ENCODE measurements at places on chromosomes 5 and 9. TPM values are rescaled to one million over a fixed set of nuclear protein-coding genes. Genes with fewer than 3 reads are reported as not detected.
A peak's percentile ranks its signal among the peaks of the same experiment; 100 is the strongest.

DNA sequence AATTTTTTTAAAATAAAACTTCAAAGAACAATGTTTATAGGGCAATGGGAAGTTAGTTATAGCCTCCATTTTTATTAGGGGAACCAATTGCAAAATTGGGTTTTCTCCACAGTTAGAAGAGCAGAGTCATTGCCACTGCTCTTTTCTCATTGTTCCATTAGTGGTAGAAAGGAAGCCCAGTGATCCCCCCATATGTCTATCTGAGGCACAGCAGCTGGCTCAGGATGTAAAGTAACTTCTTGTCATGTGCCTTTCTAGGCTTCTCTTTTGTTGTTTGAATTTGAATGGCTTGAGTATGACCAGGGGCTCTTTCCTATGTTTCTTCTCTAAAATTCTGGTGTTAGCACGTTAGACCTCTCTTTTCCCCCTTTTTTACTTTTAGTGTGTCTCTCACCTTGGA, 61.2 kb downstream of the UBAP1 start:
- DNase-seq = no peak

Gene TMOD1
- 2.4 TPM for total RNA-seq

GRCh38 chr9:112288029-112288428, 45.4 kb downstream of the PTBP3 start:
- no peak for DNase-seq

- DNase-seq = no peak
Measured at GRCh38 chr9:99577351-99577750, 244.3 kb upstream of the NR4A3 start.

DNA sequence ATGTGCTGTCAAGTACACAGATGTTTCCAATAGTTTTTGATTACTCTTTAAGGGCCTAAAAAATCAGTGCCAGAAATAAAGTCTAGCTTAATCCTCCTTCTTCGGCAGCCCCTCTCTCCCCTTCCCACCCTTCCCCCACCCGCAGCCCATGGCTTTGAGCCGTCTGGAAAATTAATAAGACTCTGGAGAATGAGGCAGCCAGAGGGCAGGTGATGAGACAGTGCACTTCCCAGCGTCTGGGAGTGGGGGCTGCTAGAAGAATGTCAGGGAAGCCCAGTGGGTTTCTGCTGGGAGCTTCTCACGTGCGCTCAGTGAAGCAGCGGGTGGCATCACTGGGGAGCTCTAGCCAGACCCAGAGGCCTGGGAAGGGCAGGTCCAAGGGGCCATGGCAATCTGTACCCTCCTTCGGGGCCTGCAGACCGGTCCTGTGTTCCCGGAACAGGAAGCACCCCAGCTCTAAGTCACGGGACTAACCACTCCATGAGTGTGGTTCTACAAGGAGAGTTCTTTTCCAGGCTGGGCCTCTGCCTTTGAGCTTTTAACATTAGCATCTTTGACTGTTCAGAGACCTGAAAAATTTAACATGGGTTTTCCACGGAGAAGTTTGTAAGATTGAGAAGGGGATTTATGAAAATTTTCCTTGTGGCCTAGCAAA, 164.8 kb upstream of the OTULINL start:
- no peak for DNase-seq

GRCh38 chr9:7790022-7790818, 9.4 kb downstream of the DMAC1 start:
- DNase-seq = no peak

DNA sequence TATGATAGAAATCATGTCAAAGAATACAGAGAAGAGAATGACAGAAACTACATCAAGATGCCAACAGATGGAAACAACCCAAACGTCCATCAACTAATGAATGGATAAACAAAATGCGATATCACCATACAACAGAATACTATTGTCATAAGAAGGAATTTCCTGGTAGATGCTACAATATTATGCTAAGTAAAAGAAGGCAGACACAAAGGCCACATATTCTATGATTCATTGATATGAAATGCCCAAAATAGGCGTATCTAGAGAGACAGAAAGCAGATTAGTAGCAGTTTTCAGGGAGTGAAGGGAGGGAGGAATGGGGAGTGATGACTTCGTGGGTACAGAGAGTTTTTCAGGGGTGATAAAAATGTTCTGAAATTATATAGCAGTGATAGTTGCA, 58.3 kb upstream of the AKNA start:
- DNase-seq = peak; percentile 68

GRCh38 chr9:2741441-2742158, 24.3 kb downstream of the KCNV2 start:
- DNase-seq = no peak

Gene GPR107
- total RNA-seq = 33.7 TPM

GRCh38 chr5:56426693-56427092, 193.6 kb upstream of the ANKRD55 start:
- no peak for DNase-seq

GRCh38 chr9:37001459-37001858, 32.6 kb downstream of the PAX5 start:
- DNase-seq = no peak

- DNase-seq = peak; percentile 56
Measured at GRCh38 chr9:110640736-110641135, 27.9 kb upstream of the MUSK start.

DNA sequence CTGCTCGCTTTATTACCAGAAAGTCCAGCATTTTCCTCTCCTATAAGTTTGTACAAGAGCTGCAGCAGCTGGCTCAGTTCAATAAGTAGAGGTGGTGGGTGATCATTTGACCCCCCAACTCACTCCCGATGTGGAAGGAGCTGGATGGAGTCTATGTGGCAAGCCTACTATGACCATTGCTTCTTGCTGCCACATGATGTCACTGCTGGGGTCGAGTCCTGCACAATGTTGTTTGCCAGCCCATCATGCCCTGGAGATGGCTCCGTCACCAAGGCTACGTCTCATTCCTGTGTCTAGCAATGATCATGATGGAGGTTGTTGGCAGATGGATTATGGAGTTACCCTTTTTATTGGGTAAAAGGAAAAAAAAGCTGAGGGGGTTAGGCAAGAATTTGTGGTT, 266.3 kb downstream of the PSAT1 start:
- DNase-seq = no peak

DNA sequence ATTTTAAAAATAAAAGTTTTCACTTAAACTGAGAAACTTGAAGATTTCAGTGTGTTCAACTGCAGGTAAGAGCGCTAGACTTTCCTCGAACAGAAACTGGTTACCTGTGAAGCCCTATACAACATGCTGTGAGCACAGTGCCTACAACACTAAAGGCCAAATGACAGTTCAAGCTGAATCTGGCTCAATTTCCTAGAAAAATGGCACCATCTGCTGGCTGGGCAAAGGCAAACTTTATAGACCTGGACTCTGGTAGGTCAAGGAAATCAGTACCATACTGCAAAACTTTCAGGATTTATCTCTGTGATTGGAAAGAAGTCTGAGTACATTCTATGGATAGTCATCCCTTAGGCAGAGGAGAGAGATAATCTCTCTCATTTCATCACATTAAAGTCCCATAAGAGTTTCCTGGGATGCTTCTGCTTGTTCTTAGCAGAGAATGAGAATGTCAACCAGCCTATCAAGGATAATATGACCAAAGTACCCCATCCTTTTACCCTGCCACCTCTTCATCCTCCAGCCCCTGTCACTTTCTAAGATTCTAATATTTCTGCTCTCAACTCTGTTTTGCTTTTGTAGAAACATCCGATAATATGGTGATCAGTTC, 31.8 kb upstream of the FOXB2 start:
- peak; percentile 55 for DNase-seq

- no peak for DNase-seq
Measured at GRCh38 chr5:37045703-37046102, 169.1 kb downstream of the NIPBL start.

GRCh38 chr9:94144394-94144793, 60.1 kb downstream of the PTPDC1 start:
- no peak for DNase-seq

DNA sequence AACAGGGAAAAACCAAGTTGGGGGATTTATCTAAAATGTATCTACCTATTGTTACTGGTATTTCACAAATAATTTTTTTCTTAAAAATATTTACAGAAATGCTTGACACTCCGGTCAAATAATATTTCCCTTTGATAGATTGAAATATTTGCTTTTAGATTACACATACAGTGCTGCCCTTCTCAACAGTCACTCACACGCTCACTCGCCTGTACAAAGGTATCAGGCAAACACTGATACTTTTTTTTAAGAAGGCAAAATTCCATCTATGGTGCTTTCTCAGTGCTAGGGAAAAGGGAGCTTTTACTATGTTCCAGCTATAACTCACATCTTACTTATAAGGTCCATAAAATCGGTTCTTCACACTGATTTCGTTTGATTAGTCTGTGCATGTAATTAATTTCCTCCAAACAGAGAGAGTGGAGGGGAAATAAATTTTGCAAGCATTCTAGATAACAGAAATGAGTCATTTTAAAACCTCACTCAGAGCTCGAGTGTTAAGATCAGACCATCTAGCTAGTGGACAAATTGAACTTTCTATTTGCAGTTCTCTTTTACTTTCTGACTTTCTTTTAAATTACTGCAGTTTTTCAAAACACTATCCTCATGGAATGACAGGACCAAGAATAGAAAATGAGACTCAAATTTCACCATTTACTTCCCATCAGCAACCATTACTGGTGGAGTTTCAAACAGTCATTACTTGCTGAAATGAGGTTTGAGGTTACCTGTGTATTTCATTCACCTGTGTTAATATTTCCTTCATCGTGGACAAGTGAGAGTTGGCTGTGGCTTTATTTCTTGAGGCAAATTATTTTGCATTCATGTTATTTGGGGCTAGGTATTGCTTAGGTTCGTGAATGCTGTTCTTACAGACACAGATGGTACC, 273.2 kb downstream of the RAB3C start:
- DNase-seq = no peak

Gene ARID3C
- not detected for total RNA-seq

- DNase-seq = no peak
Measured at GRCh38 chr5:75588666-75589065, 22.6 kb upstream of the ANKDD1B start.

DNA sequence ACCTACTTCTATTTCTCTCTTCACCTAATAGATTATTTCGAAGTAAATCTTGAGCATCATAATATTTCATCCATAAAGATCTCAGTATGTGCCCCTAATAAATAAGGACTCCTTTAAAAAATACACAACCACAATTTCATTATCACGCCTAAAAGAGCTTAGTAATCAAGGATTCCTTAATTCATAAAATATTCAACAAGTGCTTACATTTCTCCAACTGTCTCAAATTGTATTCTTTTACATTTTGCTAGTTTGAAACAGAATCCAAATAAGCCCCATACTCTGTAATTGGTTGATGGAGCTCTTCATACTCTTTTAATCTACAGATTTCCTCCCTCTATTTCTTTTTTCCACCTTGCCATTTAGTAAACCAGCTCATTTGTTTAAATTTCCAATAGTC, 317.6 kb downstream of the NDUFS4 start:
- no peak for DNase-seq

GRCh38 chr5:141636413-141637122, at the start of the genes HDAC3 and RELL2:
HDAC3 (minus strand) TSS chr5:141636849; CDS start chr5:141636790, 59 bp downstream.
RELL2 (plus strand) TSS chr5:141636997; CDS start chr5:141638226, 1,229 bp downstream.
- DNase-seq = peak; percentile 87

DNA sequence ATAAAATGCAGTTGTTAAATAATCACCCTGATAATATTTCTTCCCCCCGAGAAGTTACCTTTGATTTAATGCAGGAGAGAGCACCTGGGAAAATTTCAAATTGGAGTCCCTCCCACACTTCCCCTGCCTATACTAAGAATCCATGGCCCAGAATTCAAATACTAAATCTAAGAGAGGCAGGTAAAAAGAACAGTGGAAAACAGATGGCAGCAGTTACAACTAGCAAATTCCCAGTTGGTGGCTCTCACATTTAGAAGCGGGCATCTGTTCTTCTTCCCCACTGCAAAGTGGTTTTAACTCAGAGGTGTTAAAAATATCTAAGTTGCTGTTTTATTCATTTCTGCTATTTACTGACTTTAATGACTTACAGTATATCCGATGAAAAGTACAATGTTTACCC, 210.4 kb upstream of the ELAVL2 start:
- DNase-seq = no peak

Gene TTC23L
- total RNA-seq = not detected

DNA sequence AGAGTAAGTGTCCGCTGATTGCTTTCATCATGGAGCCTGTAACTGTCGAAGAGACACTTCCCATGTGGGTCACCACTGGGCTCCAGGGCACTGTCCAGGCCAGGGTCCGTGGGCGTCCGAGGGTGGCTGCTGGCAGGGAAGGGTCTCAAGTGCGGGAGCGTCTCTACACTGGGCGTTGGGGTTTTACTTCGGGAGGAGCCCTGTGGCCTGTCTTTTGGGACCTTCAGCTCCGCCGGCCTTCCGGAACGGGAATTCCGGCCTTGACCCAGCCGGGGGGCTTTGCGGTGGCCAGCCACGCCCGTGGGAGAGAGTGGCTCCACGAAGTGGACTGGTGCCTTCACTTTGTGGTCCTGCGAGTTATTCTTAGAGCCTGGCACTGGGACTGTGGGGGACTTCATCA, 86.2 kb downstream of the CAMSAP1 start:
- DNase-seq = no peak

DNA sequence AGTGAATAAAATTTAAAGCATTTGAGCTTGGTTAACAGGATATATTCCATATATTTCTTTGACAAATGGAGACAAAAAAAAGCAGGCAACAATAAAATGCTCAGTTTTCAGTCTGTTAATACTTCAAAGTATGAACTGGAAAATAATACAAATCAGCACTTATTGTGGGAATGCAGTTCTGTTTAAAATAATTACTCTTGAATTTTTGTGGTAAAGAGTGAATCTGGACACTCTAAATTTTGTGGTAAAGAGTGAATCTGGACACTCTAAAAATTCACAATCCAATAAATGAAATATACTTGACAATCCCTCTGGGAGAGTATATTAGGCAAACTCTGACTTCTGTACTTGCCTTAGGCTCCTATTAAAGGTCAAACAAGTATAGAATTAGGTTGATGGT, 141.9 kb upstream of the RASA1 start:
- no peak for DNase-seq

Gene ROPN1L
- 3.0 TPM for total RNA-seq

Gene SHB
- 25.6 TPM for total RNA-seq

- DNase-seq = no peak
Measured at GRCh38 chr5:148070621-148071020, 6.8 kb downstream of the SPINK5 start.

DNA sequence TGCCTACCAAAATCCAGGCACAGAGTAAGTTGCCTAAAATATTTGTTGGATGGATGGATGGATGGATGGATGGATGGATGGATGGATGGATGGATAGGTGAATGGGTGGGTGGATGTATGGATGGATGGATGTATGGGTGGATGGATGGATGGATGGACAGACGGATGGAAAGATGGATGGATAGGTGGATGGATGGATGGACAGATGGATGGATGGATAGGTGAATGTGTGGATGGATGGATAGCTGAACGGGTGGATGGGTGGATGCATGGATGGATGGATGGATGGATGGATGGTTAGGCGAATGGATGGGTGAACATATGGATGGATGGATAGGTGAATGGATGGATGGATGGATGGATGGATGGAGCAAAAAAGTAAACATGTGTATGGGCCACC, 131.9 kb downstream of the GABBR2 start:
- DNase-seq = no peak

- peak; percentile 78 for DNase-seq
Measured at GRCh38 chr5:113224605-113225065, 210.2 kb downstream of the TSSK1B start.

Data from M059J (cell line).